ENCODE measurements at places on chromosomes 11 and 22.

- no peak for DNase-seq
Observed at GRCh38 chr11:34329876-34330275, 27.9 kb downstream of the ABTB2 start.

DNA sequence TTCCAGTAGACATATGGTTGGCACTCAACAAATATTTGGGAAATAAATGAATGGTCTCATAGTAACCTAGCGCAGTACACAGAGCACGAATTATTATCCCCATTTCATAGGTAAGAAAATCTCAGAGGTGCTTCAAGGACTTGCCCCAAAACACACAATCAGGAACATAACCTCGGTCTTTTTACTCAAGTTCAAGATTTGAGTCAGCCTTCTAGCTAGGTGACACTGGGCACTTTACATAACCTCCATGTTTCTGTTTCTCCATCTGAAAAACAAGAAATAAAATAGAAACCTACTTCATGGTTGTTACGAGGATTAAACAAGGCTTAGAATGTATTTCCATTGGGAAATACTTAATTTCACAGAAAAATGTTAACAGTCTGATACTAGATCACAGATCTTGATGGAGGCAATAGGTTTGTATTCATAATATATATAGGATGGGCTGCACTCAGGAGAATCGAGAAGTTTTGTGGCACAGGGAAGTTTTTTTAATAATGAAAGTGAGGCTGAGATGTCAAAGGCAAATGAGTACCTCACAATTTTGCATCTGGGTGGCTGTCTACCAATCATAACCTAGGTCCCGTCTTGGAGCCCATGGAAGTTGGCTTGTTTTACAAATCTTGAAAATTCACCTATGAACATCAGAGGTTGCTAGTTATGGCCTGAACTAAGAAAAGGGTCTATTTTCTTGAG, 147.4 kb upstream of the ZC3H12C start:
- no peak for DNase-seq

GRCh38 chr11:11808992-11809615, 32.7 kb upstream of the USP47 start:
- no peak for DNase-seq

DNA sequence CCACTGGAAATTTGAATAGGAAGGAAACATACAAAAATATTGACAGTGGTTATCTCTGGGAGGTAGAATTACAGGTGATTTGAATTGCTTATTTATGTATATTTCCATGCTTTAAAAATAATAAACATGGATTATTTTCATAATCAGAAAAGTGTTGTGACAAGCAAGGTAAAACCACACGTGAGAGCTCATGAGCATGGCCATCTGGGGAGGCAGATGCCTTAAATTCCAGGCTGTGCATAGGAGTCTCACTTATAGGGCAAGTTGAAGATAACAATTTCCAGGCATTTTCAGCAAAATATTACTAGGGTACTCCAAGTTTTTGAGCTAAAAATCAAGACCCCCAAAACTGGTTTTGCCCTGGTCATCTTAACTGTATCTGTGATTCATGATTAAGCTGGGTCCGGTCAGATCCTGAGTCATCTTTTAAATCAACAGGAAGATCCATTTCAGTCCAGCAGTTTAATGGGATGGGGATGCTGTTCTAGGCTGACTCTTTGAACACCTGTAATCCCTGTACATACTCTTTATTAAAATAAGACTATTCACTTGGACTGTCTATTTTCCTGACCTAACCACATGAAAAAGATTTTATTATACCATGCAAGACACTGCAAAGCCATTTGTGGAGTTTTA, 115.8 kb upstream of the NARS2 start:
- DNase-seq, result no peak

DNA sequence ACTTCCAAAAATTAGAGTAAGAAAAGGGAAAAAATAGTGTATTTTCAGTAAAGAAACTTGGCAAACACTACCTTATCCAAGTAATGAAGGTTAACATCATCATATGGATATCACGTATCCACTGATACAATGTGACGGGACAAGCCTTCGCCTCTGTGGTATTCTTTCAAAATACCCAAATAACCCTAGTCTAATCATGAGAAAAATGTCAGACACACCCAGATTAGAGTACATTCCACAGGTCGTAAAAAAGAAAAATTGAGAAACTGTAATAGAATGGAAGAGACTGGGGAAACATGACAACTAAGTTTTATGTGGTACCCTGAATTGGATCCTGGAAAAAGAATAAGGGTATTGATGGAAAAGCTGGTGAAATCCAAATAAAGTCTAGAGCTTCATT, 48.9 kb downstream of the NARS2 start:
- DNase-seq, result no peak

DNA sequence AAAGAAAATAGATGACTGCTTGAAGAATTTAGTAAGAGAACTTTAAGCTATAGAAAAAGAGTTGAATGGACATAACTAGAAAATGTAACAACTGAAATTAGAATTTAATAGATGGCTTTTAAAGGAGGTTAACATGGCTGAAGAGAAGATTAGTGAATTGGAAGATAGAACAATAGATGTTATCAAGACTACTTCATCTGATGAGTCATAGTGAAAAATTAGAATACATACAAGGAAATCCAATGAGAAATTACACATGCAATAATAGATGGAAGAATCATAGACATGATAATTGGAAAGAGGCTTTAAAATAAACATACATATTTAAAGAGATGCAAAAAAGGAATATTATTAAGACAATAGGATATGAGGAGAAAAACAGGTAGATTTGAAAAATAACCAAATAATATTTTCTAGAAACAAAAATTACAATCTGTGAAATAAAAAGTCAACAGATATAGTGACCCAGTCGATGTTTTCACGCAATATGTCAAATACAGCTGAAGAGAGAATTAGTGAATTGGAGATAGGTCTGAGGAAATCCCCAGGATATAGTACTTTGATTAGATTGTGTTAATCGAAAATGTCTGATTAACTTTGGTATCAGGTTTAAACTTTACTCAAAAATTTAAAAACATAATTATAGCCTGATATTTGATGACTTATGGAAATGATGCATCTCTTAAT, 28.2 kb downstream of the CAT start:
- DNase-seq, result no peak

DNA sequence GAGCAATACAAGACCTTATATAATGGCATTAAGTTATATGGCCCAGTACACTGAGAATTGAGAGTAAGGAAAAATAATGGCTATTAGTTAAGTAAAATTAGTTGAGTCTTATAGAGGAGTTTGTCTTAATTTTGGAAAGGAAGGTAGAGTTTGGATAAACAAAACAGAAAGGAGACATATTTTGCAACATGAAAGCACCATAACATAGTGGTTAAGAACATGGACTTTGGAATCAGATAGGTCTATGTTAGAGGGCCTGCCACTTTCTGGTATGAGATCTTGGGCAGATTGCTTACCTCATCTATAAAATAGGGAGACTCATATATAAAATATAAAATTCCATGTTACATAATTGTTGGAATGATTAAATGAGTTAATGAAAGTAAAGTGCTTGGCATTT, 68.9 kb downstream of the CSTPP1 start:
- no peak for DNase-seq

GRCh38 chr11:123082977-123083376, 21.0 kb upstream of the HSPA8 start:
- no peak for DNase-seq

DNA sequence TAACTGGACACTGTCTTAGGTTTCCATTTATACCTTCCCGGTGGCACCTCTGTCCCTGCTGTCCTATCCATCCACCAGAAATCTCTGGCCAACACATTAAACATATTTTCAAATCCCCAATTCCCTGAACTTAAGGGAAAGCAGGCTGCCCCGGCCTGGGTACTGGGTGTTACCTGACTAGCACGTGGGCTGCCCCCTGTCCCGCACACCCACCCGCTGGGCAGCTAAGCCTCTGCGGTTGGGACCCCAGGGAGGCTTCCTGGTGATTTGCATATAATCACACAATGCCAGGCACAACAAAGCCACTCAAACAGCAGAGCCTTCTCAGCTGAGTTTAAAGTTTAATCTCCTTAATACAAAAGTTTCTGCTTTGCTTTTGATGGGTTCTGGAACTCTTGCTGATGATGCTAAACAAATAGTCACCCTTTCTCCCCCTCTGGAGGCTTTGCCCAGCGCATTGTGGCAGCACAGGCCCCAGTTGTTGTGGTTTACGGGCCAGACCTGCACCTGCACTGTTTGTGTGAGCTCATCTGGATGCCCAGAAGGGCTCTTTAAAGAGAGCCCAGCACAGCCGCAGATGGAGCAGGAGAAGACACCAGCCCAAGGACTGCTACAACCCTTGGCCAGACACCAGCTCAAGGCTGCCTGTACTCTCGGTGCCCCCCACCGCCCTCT, 59.9 kb upstream of the POU2AF1 start:
- DNase-seq, result no peak

DNA sequence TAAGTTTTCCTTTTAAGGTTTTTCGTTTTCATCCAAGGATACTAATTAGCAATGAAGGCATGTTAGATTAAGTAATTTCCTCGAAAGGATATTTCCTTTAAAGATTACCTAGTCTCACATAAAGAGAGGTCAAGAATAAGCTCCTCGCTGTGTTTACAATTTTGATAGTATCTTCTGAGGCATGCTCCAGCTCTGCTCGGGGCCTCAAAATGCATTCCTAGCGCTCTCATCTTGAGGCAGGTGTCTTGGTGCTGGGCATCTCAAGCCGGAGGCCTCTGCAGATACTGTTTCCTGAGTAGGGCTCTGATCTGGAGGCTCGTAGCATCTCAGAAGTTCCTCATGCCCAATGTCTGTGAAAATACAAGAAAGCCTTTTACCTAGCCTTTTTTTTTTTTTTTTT, 128.6 kb upstream of the SNX19 start:
- DNase-seq, result no peak

GRCh38 chr22:39616051-39616450, 45.5 kb downstream of the CACNA1I start:
- no peak for DNase-seq

GRCh38 chr11:36631774-36632173, 33.7 kb upstream of the RAG2 start:
- DNase-seq, result no peak

GRCh38 chr22:46935506-46936377, 173.3 kb downstream of the TBC1D22A start:
- DNase-seq, result no peak

DNA sequence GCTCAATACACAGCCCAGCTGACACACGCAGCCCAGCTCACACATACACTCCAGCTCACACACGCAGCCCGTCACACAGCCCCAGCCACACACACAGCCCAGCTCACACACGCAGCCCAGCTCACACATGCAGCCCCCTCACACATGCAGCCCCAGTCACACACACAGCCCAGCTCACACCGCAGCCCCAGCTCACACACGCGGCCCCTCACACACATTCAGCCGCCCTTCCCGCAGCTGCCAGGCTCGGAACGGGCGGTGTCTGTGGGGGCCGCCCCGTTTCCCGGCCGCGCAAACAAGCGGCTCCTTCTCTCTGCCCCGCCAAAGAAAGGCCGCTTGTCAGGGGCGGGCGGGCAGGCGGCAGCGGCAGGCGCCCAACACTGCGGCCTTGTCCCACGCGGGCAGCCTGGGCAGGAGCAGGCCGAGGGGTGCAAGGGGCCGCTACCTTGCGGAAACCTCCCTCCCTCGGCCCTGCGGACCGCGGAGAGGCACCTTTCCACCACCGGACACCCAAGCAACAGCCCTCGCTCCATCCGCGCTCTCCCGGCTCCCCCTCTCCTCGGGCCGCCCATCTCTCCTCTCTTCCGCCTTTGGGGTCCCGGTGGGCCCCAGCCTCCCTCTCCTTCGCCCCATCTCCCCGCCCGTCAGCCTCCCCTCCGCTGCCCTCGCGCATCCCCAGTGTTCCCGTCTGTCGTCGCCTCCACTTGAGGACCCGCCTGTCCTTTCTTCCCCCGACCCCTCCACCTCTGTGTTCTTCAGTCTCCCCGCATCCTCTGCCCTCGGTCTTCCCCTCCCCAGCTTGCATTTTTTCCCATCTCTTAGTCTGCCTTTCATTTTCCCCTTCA, 2.2 kb downstream of the PHLDB1 start:
- DNase-seq, result no peak

GRCh38 chr11:92500453-92500852, 275.8 kb downstream of the FAT3 start:
- no peak for DNase-seq

DNA sequence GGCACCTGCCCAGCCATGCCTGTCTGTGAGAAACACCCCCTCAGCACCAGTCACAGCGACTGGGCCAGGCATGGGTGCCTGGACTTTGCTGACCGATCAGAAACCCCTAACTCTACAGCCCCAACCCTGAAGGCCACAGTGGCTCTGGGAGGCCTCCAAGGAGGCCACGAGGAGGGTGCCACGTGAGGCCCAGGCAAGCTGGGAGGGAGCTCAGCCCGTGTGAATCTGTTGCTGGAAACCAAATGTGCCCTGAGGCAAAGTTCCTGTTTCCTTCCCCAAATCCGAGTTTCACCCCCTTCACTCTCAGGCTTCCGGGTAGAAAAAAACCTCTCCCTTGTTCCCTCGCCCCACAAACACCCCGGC, 1.3 kb downstream of the UNC93B1 start:
- no peak for DNase-seq

DNA sequence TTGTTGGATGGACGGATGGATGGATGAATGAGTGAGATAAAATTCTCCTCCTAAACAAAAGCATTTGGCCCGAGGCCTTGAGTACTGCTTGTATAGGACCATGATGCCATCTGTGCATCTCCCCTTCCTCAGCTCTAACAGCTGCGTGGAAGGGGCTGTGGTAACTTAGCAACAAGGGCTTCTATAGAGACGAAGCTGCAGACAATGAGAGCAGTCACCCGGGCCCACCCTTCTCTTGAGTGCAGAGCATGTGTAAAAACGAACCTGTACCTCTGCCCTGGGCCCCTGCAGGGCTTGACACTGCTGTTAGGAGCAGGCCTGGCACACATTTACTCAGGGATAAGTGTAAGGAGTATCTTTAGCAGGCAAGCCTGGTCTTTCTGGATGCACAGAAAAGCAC, 391.5 kb downstream of the CADM1 start:
- no peak for DNase-seq

DNA sequence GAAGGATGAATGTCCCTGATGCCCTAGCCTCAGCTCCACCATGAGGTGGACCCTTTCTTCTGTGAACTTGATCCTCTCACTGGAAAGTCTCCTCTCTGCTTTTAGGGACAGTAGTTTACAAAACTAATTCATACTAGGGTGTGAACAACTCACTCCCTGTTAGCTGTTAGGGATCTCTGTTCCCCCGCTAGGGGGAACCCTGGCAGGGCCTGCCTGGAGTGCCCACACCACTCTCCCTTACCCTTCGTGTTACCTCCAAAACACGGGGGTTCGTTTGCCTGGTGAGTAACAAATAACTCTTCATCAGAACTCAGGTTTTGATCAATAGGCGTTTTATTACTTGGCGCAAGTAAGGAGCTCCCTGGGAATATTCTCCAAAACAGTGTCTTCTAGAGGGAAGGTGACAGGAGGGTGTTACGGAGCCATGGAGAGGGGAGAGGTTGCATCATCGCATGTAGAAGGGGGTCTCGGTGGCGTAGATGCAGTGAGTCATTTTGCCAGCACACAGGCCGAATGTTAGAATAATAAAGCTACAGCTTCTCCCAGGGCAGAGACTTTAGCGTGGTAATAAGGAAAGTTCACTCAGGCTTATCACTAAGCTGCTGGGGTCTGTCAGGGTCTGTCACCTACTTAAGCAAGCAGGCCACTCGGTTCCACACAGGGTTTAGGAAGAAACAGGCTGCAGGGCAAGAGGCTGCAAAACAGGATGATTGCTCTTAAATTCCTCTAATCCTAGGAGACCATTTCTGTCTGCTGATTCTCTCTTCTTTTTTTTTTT, 45.8 kb downstream of the C11orf96 start:
- DNase-seq, result no peak
